IMR-90 (cell line): ENCODE measurements at places on chromosomes 16 and 17.

GRCh38 chr17:35214192-35214591 is 20.0 kb upstream of the SLC35G3 start:
- no peak for DNase-seq

GRCh38 chr17:81865733-81866439 is 5.3 kb downstream of the ARHGDIA start:
- DNase-seq: no peak

DNA sequence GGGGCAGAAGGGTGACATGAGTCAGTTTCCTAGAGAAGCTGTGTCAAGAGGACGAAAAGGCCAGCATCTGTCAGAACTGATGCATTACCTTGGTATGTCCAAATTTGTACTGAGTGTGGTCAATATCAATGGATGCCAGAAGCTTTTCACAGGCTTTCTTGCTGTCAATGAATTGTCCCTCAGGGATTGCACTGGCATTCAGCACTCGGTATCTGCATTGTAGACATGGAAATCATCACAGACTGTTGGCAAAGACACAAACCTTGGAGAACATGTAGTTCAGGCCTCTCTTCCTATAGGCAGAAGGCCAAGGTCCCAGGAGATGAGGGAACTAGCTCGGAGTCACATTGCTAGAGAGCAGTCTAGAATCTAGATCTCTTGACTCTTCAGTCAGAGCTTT is 16.6 kb downstream of the MYH3 start:
- no peak for DNase-seq

GRCh38 chr17:10114931-10115535 is 83.4 kb downstream of the GAS7 start:
- peak; percentile 97 for DNase-seq

DNA sequence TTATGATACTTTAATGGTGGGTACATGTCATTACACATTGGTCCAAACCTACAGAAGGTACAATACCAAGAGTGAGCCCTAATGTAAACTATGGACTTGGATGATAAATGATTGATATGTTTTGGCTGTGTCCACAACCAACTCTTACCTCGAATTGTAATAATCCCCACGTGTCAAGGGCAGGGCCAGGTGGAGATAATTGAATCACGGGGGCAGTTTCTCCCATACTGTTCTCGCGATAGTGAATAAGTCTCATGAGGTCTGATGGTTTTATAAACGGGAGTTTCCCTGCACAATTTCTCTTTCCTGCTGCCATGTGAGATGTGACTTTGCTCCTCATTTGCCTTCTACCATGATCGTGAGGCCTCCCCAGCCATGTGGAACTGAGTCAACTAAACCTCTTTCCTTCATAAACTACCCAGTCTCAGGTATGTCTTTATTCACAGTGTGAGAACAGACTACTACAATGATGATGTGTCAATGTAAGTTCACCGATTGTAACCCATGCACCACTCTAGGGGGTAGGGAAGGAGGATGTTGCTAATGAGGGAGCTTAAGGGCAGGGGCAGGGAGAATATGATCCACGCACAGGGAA is 7.0 kb upstream of the METTL22 start:
- no peak for DNase-seq

DNA sequence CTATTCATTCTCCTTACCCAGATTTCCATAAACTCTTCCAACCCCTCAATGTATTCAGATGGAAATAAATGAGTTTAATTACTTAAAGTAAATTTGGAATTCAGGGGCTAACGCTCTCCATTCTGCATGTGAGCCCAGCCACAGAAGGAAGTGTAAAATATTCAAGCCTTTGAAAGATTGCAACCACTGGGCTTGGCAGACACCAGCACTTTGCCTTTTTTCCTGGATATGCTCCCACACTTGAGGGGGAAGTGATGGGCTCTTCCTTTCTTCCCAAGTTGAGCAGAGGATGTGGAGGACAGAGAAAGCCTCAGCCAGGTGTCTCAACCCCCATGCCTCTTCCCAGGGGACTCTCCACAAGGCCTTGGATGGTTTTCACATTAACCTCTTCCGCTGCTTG is 825.1 kb upstream of the EEF2KMT start:
- no peak for DNase-seq

DNA sequence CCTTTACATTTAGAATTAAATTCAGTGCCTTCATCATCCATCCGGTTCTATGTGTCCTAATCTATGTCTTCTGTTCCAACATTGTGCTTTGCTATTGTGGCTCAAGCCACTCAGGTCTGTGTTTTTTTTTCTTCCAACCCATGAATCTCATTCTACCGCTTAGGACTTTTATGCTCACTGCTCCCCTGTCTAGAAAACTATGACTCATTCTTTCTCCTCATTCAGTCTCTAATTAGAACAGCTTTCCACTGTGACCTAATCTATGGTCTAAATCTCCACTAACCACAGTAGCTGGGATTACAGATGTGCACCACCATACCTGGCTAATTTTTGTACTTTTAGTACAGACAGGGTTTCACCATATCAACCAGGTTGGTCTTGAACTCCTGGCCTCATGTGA is 418.7 kb downstream of the KCNJ2 start:
- no peak for DNase-seq

GRCh38 chr16:50485232-50485631 is 63.0 kb upstream of the NKD1 start:
- DNase-seq: no peak

DNA sequence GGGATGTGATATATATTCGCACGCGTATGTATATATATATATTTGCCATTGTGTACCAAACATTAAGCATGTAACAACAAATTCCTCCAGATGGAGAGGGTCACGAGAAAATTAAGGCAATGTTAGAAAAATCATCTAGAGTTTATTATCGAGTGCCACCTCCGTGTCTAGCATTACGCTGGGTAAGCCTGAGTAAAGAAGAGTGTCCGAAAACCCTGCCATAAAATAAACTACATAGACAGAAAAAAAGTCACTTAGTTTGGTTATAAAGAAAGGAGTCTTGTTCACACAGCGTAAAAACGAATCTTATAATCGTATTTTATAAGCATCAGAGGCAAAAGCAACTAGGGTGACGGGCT is 644 bp upstream of the RHOT1 start:
- DNase-seq: no peak

DNA sequence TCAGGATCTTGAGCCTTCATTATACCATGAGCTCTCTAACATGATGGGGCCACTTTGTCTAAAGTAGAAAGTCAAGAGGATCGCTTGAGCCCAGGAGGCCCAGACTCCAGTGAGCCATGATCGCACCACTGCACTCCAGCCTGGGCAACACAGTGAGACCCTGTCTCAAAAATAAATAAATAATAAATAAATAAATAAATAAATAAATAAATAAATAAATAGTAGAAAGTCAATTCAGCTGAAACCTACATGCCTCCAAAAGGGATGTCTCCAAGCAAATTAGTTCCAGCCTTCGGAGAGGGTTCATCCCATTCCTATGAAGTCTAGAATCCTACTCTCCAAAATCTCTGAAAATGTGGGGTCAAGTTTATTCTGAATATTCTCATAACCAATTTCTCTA is 26.0 kb downstream of the C17orf67 start:
- DNase-seq: no peak

- DNase-seq: no peak
These were observed 20.4 kb downstream of the HEATR3 start for GRCh38 chr16:50086176-50086575.

DNA sequence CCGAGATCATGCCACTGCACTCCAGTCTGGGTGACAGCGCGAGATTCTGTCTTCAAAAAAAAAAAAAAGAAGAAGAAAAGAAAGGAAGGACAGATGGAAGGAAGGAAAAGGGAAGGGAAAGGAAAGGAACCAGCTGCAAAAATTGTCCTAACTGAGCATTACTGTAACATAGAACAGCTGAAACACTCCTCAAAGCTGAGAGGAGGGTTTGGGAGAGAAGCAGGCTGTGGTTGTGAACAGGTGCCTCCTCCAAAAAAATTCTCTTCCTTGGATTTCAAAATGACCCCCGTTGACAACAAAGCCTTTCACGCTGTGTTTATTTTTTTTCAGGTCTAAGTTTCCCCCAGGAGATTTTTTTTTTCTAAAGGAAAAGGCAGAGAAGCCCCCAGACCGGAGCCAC is 541.4 kb downstream of the WWOX start:
- no peak for DNase-seq

DNA sequence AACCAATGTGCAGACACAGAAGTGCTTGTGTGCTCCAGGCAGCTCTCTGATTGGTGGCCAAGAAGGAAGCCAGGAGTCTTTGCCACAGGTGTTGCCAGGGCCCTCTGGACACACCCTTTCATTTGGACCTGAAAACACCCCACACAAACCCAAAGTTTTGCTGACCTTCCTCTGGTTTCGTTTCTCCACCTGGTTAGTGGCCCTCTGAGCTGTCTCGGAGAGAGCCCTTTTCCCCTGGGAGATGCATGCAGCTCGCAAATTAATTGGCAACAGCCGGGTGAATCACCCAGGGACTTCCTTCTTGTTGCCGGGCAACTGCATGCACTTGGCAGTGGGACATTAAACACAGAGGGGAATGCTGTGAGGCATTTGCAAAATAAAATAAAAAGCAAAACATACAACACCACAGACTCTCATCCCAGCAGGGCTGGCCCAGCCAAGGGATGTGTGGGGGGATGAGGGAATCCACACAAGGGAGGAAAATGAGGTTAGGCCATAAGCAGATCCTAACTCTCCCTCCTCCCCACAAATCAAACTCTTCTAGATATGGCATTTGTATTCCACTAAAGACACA is 286.6 kb downstream of the SOX9 start:
- peak; percentile 99 for DNase-seq

DNA sequence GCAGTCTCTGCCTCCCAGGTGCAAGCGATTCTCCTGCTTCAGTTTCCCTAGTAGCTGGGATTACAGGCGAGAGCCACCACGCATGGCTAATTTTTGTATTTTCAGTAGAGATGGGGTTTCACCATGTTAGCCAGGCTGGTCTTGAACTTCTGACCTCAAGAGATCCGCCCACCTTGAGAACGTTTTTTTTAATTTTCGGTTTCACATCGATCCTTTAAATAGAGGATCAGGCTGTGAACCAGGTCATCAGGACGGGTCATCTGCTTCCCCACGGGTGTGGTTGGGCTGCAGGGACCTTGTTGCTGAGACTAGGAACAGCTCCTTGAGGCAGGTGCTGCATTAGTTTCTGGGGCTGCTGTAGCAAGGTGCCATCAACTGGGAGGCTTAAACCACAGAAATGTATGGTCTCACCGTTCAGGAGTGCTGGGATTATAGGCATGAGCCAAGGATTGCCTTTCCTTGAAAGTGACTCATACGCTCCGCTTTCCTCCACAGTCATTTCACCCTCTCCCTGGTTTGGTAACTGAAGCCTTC is 7.9 kb upstream of the NAGPA start:
- DNase-seq: peak; percentile 83

- no peak for DNase-seq
These were observed 11.7 kb downstream of the ZNHIT3 start for GRCh38 chr17:36498155-36498554.
